ENCODE measurements at places on chromosomes 5 and 9.
A peak's percentile ranks its signal among the peaks of the same experiment; 100 is the strongest.

DNA sequence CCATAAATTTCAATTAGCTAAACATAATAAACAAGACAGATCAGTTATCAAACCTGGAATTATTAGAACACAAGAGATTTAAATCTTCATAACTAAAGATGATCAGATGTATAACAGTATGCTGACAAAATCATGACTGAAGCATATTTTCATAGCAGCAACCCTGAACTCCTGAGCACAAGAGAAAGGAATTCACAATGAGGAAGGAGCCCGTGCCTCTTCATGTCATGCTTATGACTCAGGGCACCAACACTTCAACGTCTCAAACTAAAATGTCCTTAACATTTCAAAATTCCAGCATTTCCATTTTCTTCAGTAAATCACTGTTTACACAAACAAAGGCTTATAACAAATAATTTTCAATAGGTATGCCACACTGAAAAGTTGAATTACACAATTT lies 6.7 kb downstream of the AP3B1 start:
- DNase-seq, result no peak

GRCh38 chr5:124180875-124181461 lies 565.5 kb downstream of the ZNF608 start:
- no peak for DNase-seq

DNA sequence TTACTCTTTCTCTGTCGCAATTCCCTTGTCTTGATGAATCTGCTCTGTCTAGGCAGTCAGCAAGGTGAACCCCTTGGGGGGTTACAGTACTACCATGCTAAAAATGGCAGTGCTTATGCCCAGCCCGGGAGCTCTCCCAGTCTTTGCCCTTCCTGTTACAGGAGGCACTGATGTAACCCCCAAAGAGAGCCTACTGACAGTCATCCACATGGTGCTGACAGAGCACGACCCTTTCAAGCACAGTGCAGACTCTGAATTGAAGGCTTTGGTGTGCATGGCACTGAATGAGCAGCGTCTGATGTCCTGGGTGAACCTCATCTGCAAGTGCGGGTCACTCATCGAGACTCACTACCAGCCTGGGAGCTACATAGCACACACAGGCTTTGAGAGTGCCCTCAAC lies 34.5 kb upstream of the SLC36A2 start:
- no peak for DNase-seq

GRCh38 chr9:98080326-98080725 lies 23.8 kb downstream of the NANS start:
- no peak for DNase-seq

- DNase-seq, result no peak
Observed at GRCh38 chr5:37121465-37121864, 127.7 kb downstream of the CPLANE1 start.

DNA sequence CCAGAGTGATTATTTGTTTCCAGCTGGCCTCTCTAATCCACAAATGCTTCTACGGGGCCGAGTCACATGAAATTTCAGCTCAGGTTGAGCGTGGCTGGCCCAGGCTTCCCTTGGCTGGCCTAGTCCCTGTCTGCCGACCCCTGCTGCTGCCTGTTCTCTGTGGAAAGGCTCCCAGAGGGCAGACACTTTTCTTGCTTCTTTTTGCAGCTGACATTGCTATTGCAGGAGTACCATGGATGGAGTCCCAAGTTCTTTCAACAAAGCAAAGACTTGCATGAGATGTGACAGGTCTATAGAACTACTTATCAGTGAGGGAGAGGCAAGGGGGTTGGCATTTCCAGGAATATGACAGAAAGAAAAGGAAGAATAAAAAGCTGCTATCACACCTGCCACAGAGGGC lies 287.4 kb upstream of the ARRDC3 start:
- DNase-seq, result no peak

GRCh38 chr9:115195912-115196311 lies 78.0 kb upstream of the TNC start:
- DNase-seq, result no peak

GRCh38 chr9:19754921-19755320 lies 33.9 kb downstream of the SLC24A2 start:
- DNase-seq, result no peak

GRCh38 chr5:169098331-169099121 lies 202.4 kb downstream of the SLIT3 start:
- DNase-seq, result peak; percentile 43

DNA sequence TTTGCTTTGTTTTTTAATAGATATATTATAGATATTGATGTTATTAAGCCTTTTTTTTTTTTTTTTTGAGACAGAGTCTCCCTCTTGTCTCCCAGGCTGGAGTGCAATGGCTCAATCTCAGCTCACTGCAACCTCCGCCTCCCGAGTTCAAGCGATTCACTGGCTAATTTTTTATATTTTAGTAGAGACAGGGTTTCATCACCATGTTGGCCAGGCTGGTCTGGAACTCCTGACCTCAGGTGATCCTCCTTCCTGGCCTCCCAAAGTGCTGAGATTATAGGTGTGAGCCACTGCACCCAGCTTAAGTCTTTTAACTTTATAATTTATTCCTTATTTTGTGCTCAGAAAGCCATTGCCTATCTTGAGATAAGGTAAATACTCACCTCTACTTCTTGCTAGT lies 24.2 kb upstream of the RAD23B start:
- DNase-seq, result no peak

- no peak for DNase-seq
Observed at GRCh38 chr9:71326360-71326759, 204.9 kb upstream of the TRPM3 start.

GRCh38 chr5:55037046-55037771 lies 13.2 kb downstream of the GZMK start:
- no peak for DNase-seq

DNA sequence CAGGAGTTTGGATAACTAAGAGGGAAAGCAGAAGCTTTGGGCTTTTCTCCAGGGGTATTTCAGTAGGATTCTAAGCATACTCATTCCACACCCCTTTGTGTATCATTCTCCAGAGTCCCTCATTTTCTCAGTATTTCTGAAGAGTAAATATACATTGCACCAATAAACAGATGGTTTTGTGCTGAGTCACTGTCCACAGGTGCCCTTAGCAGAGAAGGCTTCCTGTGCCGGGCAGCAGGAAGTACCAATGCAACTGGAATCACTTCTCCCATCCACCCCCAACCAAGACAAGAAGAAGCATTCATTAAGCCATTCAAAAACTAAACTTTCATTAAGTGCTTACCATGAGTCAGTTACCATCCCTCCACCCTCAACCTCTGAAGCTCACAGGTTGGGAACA lies 3.6 kb upstream of the CCNJL start:
- peak; percentile 60 for DNase-seq

GRCh38 chr5:107381189-107381856 lies 289.4 kb downstream of the EFNA5 start:
- DNase-seq, result no peak

- DNase-seq, result no peak
Observed at GRCh38 chr5:119366540-119366881, 10.7 kb downstream of the TNFAIP8 start.

- no peak for DNase-seq
Observed at GRCh38 chr9:91179237-91180138, 182.2 kb downstream of the AUH start.

GRCh38 chr9:571066-571465 lies 270.4 kb upstream of the DMRT1 start:
- DNase-seq, result no peak

DNA sequence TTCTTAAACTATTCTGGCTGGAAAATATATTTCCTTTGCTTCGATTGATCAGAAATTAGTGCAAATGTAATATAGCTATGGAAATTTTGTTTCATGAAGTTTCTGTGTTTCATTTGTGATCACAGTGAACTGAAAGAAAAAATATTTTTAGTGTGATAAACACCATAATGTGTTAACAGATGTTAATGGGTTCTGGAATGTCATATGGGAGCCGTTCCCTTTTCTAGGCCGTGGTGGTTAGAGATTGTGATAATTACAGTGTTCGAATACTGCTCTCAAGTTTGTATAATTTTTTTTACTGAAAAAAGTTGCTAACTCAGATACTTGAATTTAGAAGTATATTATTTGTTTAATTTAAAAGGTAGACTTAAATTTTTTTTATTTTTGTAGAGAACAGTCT lies 19.3 kb downstream of the GAPVD1 start:
- no peak for DNase-seq

DNA sequence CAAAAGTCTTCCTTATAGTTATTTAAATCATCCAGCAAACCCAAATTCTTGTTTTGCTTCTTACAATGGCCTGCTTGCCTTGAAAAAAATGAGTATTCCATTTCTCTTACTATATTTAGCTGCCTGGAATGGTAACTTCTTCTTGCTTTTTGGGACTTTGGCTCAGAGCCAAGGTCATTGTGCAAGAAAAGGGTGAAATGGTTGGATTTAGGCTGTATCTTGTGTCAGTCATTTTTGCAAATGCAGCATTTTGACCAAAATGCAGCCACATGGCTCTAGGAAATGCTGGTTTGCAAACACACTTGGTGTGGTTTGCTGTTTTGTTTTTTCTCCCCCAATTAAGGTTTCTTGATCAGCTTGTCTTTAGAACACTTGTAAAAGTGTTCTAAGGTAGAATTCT lies 133.3 kb upstream of the ELL2 start:
- no peak for DNase-seq

- no peak for DNase-seq
Observed at GRCh38 chr5:35554016-35554415, 63.6 kb upstream of the SPEF2 start.

DNA sequence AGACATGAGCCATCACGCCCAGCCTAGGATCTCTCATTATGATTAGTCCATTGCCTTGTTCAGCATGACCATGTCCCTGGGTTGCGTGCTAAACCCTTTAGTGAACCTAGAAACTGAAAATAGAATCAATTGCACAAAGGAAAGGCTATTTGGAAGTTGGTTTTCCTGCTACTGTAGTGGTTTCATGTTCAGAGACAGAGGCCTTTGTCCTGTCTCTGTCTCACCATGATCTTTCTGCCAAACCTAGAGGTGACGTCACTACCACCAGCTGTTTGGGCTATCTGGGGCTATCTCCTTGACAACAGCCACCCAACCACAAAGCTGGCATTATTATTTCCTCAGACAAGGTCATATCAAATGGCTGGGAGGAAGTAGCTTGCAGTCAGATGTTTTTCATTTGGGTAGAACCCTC lies 4.0 kb upstream of the CDK5RAP2 start:
- DNase-seq, result peak; percentile 99

- no peak for DNase-seq
Observed at GRCh38 chr5:7925961-7926695, 57.2 kb downstream of the MTRR start.

GRCh38 chr5:1418238-1418920 lies 26.9 kb downstream of the SLC6A3 start:
- no peak for DNase-seq

DNA sequence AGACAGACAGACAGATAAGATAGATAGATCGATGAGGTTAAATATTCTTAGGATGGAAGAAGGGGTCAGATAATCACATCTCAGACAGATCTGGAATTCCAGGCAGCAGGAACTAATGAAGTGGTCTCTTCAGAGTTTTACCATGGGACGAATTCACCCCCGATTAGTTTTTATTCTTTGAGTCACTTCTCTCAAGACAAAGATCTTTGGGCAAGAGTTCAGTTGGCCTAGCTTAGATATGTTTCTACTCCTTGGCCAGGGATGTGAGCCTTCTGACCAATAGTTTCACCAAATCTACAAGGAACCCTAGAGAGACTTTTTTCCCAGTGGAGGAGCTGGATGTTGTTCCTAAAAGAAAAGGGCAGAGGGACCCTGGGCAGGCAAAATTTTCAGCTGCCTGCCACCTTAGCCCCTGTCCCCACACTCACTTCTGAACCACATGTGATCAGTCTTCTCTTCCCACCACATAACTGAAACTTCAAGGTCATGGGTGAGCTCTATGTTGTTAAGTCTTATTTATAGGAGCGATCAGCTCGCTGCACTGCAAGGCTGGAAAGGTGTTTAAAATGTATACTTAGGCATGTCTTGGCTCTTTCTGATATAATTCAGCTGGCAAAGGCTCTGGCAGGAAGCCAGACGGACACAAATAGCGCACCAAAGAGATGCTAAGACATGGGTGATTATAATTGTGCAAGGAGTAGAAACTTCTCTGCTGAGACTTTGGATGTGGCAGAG lies 132.9 kb downstream of the PALM2AKAP2 start:
- DNase-seq, result no peak

DNA sequence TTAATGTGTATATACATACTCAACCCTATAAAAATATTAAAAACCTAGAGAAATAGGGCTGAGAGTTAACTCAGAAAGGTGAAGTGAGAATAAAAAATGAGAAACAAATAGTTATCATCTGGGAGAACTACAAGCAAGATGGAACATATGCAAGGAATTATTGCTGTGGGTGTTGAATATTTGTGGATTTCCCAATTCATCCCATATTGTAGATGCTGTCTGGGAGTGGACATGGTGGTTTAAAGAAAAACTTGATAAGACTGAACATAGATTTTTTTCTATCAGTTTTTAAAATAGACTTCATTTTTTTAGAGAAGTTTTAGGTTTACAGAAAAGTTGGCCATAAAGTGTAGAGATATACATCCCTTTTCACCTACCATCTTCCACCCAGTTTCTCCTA lies 263.5 kb downstream of the SPATA31D1 start:
- no peak for DNase-seq

GRCh38 chr5:123718238-123718637 lies 206.3 kb downstream of the CSNK1G3 start:
- DNase-seq, result no peak

DNA sequence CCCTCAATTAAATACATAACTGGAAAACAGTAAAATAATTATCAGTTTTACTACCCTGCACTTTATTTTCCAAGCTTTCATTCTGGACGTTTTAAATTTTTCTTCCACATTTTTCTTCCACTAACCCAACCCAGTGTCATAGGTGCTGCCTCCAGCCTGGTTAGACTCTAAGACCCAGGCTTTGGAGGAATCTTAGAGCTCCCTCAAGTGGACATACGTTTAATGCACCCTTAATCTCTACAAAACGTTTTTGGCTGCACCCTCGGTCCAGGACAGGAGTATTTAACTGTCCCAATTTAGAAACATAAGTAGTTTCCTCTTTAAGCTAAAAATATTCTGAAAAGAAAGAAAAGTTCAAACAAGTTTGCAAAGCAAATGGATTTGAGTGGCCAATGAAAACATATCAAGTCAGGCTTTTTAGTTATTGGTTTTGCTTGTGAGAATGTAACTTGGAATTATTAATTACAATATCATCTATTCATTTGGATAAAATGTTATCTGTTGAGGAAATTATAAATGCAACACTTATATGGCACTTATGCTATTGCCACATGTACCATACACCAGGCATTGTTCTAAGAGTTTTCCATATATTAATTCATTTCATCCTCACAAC lies 38.9 kb downstream of the CDH6 start:
- peak; percentile 36 for DNase-seq

DNA sequence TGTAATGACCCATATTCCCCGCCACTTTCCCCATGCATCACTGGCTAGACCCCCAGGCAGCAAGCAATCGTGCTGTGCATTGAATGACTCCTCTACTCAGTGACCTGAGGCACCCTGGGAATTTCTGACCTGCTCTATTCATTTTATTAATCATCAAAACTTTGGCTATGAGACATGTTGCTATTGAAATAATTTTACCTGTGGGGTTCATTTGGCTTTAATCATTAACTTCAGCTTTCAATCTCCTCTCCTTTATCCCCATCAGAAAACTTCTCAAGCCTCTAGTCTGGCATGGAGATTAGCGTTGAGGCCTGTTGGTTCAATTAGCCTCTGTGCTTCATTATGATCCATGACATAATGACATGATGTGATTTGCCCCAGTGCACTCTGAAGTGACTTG lies 429.0 kb downstream of the ZNF608 start:
- DNase-seq, result no peak

- DNase-seq, result peak; percentile 55
Observed at GRCh38 chr5:133868946-133869518, 99.4 kb downstream of the C5orf15 start.
